ENCODE measurements at places on chromosomes 12 and 14.
A peak's percentile ranks its signal among the peaks of the same experiment; 100 is the strongest.

- DNase-seq, result peak; percentile 67
These were observed 21.9 kb upstream of the PTGR2 start for GRCh38 chr14:73829526-73830431.

DNA sequence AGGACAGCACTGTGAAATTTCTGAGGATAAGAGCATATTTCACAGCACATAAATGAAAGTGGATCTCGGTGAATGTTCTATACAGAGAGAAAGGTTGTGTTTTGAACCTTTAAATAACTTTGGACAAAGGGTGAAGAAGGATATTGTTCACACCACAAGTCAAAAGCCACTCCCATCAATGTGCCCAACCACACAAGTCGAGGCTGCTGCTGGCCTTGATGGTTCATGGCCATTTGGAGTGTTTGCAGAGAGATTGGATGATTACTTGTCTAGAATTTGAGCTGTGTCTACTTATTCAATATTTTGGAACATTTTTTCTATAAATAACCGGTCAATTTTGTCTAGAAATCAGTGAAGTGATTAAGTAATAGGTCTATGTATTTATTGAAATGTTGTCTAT, 121.2 kb downstream of the HMGA2 start:
- DNase-seq, result no peak

DNA sequence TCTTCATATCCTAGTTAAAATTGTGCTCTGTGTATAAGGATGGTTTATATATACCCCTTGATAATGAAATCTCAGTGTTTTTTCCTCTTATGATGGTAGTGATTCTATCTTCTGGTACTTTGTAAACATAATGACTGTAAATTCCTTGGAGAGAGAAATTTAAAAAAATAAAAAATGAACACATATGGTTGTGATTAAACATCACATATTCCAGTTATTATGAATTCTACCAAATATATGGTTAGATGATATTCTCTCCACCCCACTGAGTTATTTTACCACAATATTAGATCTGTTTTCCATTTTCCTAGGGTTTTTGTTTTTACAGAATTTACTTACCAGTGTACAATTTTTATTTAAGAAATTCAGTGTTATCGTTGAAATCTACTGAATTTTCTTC, 481.9 kb upstream of the NOVA1 start:
- no peak for DNase-seq

DNA sequence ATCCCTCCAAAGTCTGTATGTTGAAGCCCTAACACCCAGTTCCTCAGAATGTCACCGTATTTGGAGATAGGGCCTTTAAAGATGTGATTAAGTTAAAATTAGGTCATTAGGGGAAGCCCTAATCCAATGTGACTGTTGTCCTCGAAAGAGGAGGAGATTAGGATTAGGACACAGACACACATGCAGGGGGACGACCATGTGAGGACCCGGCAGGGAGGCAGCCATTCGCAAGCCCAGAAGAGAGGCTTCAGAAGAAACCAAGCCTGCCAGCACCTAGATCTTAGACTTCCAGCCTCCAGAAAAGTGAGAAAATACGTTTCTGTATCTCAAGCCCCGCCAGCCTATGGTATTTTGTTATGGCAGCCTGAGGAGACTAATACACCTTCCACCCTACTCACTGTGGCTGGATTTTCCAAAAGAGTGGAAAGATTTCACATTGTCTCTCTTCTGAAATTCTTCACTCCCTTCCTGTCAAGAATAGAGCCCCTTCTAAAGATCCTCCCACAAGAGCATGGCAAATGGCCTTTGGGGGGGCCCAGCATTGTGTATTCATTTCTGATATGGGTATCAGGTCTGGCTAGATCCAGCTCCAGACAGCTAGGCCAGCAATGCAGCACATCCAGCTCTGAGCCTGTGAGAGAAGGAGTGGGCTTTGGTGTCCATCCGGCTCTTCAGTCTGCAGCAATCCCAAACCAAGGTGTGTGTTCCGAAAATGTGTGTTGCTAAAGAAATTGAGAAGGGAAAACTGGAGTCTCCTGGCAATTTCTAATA, 15.4 kb upstream of the UBC start:
- DNase-seq, result no peak

DNA sequence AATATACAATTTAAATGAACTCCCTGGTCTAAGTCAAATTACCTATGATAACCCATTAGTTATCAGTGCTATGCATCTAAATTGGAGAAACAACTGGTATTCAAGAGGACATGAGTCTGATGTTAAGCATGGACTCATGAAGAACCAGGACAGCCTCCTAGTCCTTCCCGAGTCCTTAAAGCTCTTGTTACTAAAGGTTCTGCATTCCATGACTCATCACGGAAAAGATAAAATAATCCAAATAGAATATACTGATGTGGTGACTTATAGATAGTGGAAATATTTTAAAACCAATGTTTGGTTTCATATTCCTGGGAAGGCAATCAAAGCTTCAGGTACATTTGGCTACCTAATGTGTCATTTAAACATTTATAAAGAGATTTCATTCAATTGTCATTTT, 117.2 kb upstream of the PMCH start:
- DNase-seq, result no peak

DNA sequence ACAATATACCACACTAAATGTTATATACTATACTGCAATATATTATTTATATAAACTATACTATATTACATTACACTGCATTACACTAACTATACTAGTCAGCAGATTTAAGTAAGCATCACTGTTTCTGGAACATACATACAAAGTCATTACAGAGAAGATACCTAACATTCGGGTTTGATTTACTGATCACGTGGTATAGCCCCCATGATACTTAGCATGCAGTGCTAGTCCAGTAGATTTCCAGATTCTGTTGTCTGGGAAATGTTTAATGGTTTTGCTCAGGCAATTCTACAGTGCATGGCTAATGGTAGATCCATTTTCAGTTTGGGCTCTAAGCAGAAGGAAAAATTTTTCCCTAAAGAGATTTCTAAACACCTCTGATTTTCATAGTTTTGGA, 403.7 kb upstream of the TMTC1 start:
- no peak for DNase-seq

DNA sequence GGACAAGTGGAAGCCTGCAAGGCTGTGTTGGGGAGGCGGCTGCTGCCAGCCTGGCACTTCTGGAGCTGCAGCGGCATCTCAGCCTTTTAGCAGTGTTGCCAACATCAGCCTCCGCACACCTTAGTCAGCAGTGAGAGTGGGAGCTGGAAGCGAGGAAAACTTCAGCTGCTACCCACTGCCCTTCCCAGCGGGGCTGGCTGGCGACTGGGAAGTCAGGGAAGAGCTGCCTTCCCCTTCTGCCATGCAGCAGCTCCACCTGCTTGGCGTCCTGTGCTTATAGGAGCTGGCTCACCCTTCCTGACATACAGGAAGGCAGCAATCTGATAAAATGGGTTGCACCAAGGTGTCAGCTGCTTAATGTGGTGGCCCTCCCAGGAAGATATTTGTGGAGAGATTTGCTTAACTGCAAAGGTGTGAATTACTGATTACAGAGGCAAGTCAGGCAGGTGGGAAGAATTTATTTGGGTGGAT, 15.4 kb upstream of the PLEKHG3 start:
- DNase-seq, result no peak

Measured in activated CD4-positive, alpha-beta T cell treated with anti-CD3 and anti-CD28 coated beads for 48 hours (primary cell).